Fibroblast of skin of abdomen (primary cell): ENCODE measurements at places on chromosomes 7 and 10.
A peak's percentile ranks its signal among the peaks of the same experiment; 100 is the strongest.

- DNase-seq = no peak
Observed at GRCh38 chr10:68526634-68527307, 552 bp downstream of the SLC25A16 start.

DNA sequence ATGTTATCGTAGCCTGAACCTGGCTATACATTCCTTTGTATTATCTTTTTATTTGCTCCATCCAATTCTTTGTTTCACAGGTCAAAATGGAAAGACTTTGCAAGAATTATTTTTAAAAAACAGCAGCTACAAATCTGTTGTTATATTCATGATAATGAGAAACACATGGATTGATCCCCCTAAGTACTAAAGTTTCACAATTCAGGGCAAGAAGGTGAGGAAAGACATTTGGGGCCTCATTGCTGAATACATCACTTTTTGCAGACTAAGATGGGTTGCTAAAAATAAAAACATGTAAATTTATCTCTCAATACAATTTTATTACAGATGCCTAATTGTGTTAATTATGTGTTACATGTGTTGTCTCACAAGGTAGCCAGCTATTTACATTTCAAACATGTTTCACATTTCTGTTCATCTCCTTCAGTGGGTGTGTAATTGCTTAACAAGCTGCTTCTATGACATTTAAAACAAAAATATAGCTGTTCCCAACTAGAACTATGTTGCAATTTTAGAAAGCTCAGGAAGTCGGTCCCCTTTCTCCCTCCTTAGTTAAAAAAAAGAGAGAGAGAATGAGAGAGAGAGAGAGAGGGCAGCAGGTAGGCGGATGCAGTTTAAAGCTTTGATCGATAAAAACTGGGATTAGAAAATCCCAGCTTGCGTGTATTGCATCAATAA is 606.3 kb upstream of the FZD8 start:
- DNase-seq = peak; percentile 46

DNA sequence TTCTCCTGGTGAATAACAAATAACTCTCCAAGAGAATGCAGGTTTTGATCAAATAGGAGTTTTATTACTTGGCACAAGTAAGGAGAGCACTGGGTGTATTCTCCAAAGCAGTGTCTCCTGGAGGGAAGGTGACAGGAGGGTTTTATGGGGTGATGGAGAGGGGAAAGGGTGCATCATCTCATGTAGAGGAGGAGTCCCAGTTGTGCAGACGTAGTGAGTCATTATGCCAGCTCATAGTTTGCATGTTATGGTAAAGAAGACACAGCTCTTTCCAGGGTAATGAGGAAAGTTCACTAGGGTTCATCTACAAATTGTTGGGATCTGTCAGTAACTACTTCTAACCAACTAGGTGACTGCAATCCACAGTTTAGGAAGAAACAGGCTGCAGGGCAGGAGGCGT is 347.9 kb upstream of the MEOX2 start:
- DNase-seq = peak; percentile 64

DNA sequence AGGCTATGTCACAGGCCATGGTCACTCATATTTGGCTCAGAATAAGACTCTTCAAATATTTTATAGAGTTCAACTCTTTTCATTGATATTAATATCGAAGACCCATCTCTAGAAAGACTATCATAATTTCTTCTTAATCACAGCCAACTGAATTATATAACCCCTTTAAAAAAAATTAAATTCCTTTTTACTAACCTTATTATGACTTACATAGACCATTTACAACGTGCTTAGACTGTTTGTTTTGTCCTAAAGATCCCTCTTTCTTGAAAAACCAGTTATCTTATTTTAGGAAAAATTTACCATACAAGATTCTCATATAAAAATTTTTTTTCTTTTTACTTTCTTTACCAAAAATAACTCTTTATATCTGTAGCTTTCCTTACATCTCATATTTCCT is 10.2 kb upstream of the TMEM254 start:
- no peak for DNase-seq

DNA sequence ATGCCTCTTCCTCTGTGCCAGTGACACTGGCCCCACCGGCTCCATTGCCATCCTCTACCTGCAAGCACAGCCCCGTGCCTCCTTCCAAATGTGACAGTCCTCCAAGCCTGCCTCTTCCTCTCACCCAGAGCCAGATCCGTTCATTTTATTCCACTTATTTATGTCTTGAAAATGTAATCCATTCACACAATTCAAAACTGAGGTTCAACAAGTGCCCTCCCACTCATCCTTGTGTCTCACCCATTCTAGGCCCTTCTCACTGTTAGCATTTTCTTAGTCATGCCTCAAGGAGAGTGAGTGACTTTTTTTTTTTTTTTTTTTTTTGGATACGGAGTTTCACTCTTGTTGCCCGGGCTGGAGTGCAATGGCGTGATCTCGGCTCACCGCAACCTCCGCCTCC is 41.7 kb downstream of the FKBP6 start:
- no peak for DNase-seq

GRCh38 chr10:58573144-58573543 is 60.5 kb downstream of the BICC1 start:
- peak; percentile 68 for DNase-seq

DNA sequence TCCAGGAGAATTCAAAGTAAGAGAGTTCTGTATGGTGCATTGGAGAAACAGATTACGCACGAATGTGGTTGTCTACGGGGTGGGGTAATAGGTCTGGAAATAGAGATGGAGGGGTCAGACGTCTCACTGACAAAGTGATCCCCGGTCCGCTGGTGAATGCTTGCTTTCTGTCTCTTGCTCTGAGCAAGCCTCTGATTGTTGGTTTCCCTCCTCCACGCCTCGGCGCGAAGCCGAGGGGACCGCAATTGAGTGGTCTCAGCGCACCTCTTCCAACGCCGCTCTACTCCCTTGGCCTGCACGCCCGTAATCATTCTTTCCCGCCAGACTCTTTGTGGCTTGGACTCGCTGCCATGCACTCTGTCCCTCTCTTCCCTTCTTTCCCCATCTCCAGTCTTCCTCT is 46.5 kb upstream of the PFKP start:
- DNase-seq = no peak

GRCh38 chr7:73668103-73668885 is 663 bp downstream of the VPS37D start:
- peak; percentile 6 for DNase-seq

- peak; percentile 25 for DNase-seq
Observed at GRCh38 chr10:101291331-101292193, 62.3 kb upstream of the LBX1 start.

DNA sequence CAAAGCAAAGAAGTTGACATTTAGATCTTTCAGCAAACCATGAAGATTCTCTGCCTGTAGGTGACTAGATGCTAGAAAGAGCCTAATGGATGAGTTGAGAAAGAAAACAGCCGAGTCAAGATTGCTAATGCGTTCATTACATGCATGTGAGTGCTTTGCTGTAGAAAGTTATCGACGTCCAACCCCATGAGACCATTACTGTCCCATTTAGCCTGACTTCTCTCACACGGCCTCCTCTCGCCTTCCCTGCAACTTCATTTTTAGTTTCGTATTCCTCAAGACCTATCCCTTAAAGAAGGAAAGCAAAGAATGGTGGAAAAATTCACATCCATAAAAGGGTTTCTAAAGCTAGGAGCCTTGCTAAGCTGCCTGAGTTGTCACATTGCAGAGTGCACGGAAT is 113.7 kb upstream of the DPP6 start:
- DNase-seq = no peak

GRCh38 chr10:122464586-122464985 is 3.2 kb downstream of the HTRA1 start:
- DNase-seq = no peak

- DNase-seq = no peak
Observed at GRCh38 chr10:92278996-92279696, 11.7 kb downstream of the CPEB3 start.

DNA sequence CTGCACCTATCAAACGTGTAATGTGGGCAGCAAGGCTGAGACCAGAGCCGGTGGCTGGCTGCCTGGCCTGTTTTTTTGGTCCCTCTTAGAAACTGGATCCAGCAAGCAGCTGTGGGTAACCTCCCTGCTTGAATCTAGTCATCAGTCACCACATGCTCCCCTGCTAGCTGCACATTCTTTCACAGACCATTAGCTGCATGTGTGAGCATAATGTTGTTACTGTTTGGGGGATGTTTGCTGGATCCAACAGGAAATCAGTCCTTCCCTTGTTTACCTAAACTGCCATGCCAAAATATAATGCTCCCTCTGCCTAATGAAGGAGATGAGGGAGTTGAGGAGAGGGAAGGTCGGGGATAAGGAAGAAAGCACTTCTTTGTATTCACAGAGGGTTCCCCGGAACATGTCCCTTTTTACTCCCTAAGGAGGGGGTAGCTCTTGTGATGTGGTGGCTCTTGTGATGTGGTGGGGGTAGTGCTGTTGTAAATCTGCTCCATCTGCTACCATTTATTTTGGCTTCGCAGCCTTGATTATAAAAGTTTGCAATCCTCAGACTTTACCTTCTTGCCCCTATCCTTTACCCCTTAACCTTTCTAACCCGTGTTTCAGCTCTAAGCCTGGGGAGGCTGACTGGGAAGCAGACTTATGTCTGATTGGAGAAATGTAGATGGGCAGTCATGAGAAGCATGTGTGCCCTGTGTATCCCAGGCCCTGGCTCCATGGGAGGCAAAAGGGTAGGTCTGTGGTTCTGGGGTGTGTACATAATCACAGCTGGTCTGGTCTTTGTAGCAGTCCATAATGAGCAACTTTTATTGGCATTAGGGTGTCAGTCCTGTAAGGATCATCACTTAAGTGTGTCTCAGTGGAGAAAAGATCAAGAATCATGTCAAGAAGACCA is 20.8 kb downstream of the LOXL4 start:
- DNase-seq = peak; percentile 79

GRCh38 chr7:80374321-80374720 is 137.5 kb downstream of the GNAT3 start:
- no peak for DNase-seq

DNA sequence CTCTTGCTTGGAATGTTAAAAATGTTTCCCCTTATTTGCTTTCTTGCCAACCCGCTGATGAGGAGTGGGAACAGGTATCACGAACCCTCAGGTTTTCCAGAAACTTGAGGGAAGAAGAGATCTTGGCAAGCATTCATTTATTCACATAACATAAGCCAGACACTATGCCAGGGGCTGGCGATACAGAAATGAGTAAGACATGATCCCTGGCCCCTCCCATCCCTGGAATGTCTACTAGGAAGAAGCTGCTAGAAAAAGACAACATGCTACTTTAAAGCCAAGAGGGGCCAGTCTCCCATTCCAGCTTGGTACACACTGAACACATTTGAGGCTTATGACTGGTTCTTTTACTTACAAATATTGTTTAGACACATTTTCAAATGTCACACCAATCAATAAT is 26.4 kb downstream of the SLC35B4 start:
- peak; percentile 38 for DNase-seq

GRCh38 chr10:121690152-121690848 is 92.1 kb upstream of the FGFR2 start:
- DNase-seq = no peak

DNA sequence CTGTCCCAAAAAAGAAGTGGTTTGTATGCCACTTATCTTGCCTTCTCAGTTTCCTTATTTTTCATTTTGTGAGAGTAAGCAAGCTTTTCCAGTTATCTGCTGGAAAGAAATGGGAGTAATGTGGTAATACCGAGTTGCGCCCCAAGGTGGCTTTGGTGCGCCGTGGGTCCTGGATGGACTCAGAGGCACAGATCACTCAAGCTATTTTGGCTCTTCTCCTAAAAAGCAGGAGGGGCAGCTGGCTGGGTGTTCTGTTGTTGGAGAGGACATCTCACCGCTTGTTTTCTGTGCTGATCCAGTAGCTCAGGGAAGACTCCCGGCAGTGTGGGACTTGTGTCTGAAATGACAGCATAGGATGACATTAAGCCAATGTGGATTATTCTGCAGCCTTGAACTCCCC is 16.4 kb downstream of the PRKRIP1 start:
- no peak for DNase-seq

- DNase-seq = no peak
Observed at GRCh38 chr7:27245798-27246691, 3.4 kb downstream of the EVX1 start.

DNA sequence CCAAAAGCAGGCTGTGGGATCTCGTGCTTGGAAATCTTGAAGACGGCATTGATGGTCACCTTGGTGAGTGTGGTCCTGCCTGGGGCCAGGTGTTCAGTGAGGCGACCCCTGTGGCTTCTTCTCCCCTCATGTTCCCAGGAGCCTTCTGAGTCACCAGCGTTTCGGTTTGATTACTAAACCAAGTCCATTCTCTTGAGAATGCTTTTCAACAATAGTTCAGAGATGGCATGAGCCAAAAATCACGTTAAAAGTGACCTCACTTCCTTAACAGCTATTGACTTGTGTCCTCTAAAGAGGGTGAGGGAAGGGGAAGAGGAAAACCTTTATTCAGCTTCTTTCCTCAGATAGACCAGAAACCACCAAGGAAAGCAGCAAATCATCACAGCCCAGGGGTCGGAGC is 315.2 kb downstream of the GATA3 start:
- no peak for DNase-seq

DNA sequence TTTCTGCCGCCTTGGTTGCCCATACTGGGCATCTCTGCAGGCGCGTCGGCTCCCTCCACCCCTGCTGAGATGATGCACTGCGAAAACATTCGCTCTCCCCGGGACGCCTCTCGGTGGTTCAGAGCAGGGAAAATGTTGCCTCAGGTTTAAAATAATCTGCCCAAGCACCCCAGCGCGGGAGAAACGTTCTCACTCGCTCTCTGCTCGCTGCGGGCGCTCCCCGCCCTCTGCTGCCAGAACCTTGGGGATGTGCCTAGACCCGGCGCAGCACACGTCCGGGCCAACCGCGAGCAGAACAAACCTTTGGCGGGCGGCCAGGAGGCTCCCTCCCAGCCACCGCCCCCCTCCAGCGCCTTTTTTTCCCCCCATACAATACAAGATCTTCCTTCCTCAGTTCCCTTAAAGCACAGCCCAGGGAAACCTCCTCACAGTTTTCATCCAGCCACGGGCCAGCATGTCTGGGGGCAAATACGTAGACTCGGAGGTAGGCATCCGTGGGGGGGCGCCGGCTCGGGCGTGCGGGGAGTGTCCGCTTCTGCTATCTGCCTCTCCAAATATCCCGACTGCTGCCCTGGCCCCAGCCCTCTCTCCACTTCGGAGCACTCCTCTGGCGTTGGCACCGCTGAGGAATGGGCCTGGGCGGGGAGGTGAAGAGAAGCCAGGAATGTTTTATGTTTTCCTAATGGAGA is at the start of gene CAV1:
Gene CAV1 (plus strand): TSS at position 428 of the 689 bp plus-strand sequence. CDS start 27 bp downstream, at position 455.
- peak; percentile 96 for DNase-seq

- DNase-seq = no peak
Observed at GRCh38 chr7:51054231-51054630, 262.4 kb downstream of the COBL start.

DNA sequence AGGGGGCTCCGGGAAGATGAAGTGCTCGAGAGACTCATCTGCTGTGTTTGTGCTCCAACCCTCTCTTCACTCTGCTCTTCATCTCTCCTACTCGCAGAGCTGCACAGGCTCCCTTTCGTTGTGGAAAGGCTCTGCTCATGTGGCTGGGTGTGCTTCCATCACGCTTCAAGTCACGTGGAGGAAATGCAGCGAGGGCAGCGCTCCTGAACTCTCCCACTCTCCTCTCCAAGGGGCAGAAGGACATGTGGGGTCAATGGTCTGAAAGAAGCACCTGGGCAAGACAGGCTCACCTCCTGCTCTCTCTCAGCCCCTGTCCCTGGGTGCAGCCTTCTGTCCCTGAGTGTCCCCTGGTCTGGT is 72.6 kb downstream of the USP6NL start:
- no peak for DNase-seq

- DNase-seq = no peak
Observed at GRCh38 chr7:26437003-26437532, 145.4 kb downstream of the SNX10 start.

GRCh38 chr7:8605221-8605620 is 171.8 kb downstream of the NXPH1 start:
- no peak for DNase-seq
